ENCODE measurements at places on chromosomes 7 and 10. TPM values are rescaled to one million over a fixed set of nuclear protein-coding genes. Genes with fewer than 3 reads are reported as not detected.

DNA sequence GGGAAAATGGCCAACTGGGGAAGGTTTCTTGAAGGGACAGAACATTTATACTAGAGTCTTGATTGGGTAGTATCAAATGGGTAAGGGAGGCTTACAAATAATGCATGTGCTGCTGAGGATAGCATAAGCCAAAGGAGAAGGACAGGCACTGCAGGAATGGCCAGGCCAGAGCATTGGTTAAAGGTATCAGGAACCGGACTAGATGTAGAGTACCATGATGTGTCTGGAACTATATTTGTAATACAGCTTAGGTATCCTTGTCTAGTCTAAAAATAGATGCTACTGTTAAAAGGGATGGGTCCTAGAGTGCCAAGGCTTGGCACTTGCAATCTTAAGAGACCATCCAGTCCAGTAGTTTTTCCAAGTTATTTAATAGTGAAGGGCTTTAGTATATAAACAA, 20.3 kb downstream of the TMEM243 start:
- no peak for DNase-seq
- H3K27ac ChIP-seq: no peak overlapping the region
- H3K27me3 ChIP-seq: no peaks in the 10 kb centered on the region
- peaks cover 85% of the 10 kb centered on the region for H3K36me3 ChIP-seq

Gene MYH16
- total RNA-seq: not detected

DNA sequence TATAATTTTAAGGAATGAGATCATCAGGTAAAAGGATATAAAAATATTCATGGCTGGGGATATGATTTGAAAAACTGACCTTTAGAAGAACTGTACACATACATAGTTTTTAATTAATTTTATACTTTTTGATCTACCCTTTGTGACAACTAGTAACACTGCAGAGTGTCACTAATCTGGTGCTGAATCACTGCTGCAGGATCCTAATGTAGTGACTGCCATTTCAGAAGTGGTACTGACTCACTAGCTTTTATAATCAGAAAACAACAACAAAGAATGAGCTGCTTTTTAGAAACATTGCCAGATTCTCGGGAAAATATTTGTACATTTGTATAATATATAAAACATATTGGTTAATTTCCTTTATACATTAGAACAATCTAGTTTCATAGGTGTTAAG, 110.4 kb downstream of the HIPK2 start:
- no peaks in the 10 kb centered on the region for H3K27me3 ChIP-seq
- H3K4me1 ChIP-seq: no peaks in the 10 kb centered on the region
- no peaks in the 10 kb centered on the region for H3K36me3 ChIP-seq

- no peaks in the 10 kb centered on the region for H3K36me3 ChIP-seq
- no peaks in the 10 kb centered on the region for H3K4me1 ChIP-seq
- no peak for DNase-seq
- H3K27ac ChIP-seq: no peak overlapping the region
- H3K4me3 ChIP-seq: no peak overlapping the region
- no peaks in the 10 kb centered on the region for H3K27me3 ChIP-seq
Observed at GRCh38 chr10:30047430-30047829, 12.0 kb downstream of the JCAD start.

GRCh38 chr10:24650669-24651391, 72.9 kb downstream of the ARHGAP21 start:
- no peaks in the 10 kb centered on the region for H3K36me3 ChIP-seq
- H3K4me3 ChIP-seq: no peak overlapping the region
- peaks cover 20% of the 10 kb centered on the region for H3K4me1 ChIP-seq
- H3K27me3 ChIP-seq: no peaks in the 10 kb centered on the region
- DNase-seq: peak; percentile 96

GRCh38 chr10:132944510-132944909, 2.1 kb upstream of the CFAP46 start:
- no peaks in the 10 kb centered on the region for H3K36me3 ChIP-seq
- H3K27ac ChIP-seq: no peak overlapping the region
- H3K27me3 ChIP-seq: no peaks in the 10 kb centered on the region
- H3K4me1 ChIP-seq: no peaks in the 10 kb centered on the region
- no peak for DNase-seq
- H3K4me3 ChIP-seq: no peak overlapping the region

DNA sequence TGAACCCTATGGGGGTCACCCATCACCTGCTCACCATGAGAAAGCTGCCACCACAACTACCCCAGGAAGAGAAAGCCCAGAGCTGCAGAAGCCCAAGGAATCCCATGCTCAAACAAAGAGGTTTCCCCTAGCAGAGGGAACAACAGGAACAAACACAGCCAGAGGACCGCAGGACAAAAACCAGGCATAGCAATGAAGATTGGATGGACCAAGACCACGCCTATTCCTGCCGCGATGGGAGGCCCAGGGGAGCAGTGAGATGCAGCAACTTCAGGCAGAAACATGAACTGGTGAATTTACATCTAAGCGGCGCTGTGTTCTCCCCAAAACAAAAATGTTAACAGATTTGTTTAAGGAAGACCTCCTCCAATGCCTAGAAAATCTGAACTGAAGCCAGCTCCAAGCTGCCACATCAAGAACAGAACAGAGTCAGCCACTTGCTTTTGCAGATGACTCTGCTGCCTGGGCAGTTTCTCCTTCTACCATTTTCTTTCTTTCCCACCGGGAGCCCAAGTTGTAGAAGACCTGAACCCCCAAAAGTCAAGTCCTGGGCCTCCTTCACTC, 134.2 kb upstream of the NEBL start:
- no peaks in the 10 kb centered on the region for H3K4me1 ChIP-seq
- no peak overlapping the region for H3K4me3 ChIP-seq

Gene PRF1
- not detected for total RNA-seq
